CD4-positive, alpha-beta T cell treated with Interleukin-1 beta for 1 hour (primary cell): ENCODE measurements at places on chromosomes 1 and 21.

- peak; percentile 79 for DNase-seq
Observed at GRCh38 chr21:42527489-42528158, 14.0 kb downstream of the SLC37A1 start.

- no peak for DNase-seq
Observed at GRCh38 chr1:42720868-42721267, 19.2 kb downstream of the CLDN19 start.

GRCh38 chr1:205321162-205321958, at the start of gene NUAK2:
TSS of gene NUAK2 (minus strand) at chr1:205321745. CDS start at chr1:205321628, 117 bp downstream.
- peak; percentile 88 for DNase-seq

DNA sequence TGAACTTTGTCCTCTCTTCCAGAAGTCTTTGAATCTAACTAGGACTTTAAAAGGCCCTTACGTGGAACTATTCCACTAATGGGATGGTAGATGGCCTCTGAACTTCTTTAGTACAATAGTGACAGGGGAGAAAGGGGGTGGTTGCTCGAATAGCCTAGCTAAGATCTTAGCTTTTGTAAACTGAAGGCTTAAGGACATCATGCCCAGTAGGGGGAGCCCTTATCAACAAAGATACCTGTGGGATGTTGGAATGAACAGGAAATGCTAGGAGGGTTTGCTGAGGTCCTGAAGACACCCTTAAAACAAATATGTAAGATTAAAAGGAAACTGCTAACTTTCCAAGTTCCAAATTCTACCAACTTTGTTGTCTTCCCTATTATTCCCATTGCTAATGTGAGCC, 33.2 kb downstream of the NHLH2 start:
- peak; percentile 48 for DNase-seq

DNA sequence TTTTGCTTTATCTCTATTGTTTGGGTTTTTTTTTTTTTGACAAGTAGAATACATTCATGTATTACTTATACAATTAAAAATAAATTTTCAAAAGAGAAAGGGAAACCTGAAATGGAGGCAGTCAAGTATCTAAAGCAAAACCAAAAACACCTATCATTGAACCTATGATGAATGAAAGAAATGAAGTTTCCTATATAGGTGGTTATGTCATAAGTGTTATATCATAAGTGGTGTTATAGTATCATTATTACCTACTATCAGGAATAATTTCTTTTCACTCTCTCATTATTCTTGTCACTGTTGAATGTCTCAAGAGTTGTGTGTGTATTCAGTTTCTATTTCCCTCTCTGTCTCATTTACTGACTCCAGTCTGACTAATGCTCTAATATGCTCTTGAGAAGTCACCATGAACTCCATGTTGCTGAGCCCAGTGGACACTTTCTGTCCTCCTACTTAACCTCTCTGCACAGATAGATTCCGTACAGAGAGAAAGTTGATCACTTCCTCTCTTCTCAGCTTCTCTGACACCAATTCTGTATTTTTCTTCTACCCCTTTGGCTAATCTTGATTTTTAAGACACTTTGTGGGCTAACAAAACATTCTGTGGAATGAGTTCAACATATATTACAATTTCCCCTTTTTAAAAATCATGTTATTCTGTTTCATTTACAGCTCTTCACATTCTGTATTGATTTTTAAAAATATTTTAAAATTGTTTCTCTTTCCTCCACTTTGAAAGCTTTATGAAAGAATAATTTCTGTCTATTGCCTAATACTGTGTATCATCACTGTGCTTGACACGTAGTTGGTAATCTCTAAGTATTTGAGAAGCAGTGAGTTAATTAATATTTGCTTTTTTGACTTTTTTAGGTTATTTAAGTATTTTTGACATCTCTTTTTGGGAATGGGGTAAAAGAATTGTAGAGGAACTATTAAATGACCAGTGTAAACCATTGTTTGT, 50.1 kb downstream of the RASAL2 start:
- no peak for DNase-seq

GRCh38 chr1:3602375-3602774, 8.9 kb downstream of the MEGF6 start:
- DNase-seq = no peak

GRCh38 chr1:182718311-182718710, 33.9 kb upstream of the RGS8 start:
- DNase-seq = no peak

DNA sequence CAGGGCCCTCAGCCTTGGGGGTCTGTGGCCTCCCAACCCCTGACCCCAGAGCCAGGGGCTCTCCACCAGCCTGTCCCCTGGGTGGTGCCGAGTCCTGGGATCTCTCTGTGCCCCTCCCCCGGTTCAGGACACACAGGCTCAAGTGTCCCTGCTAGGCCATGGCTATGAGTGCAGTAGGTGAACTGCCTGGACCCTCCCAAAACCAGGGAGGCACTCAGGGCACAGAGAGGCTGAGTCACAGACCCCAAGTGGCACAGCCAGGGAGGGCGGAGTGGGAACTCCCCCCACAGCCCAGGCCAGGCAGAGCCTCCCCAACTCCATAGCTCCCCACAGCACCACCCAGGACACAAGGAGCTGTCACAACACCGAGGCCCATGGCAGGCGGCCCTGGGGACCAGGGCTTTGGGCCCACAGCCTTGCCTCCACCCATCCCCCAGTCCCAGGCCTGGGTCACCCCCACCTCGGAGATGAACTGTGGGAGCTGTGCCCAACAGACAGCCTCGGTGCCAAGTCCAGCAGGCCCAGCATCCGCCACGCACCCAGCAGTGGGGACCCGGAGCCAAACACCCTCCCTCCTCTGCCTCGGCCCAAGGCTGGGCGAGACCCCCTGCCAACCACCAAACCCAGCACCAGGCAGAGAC, 3.2 kb downstream of the DVL1 start:
- DNase-seq = no peak
